ENCODE measurements at places on chromosomes 3 and 15.

DNA sequence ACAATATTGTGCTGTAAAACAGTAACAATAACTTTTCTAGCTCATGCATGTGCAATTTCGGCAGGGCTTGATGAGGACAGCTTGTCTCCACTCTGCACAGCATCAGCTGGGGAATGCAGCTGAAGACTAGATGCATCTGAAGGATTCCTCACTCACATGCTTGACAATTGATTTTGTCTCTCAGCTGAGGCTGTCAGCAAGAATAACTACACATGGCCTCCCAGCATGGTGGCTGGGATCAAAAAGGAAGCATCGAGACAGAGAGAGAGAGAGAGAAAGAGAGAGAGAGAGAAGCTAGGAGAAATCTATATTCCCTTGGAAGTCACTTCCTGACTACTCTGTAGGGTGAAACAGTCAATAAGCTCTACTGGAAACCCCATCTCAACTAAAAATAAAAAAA is 487.1 kb downstream of the PLOD2 start:
- DNase-seq = no peak

- no peak for DNase-seq
These were observed 28.1 kb downstream of the PRR23E start for GRCh38 chr3:127221037-127221436.

DNA sequence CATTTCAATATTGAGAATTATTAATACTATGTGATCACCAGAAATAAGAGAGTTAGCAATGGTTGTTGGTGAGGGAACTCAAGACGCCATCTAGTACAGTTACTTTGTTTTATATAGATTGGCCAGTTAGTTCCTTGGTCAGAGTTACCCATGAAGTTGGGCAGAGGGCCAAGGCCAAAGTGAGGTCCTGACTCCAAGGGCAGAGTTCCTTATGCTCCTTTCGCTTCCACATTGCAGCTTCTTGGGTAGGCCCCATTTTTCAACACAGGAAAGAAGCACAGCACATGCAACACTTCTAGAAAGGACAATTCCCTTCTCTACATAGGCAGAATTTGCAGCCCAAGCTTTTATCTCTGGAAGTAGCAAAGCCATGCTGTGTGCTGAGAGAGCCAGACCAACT is 178.6 kb downstream of the KCNAB1 start:
- no peak for DNase-seq

DNA sequence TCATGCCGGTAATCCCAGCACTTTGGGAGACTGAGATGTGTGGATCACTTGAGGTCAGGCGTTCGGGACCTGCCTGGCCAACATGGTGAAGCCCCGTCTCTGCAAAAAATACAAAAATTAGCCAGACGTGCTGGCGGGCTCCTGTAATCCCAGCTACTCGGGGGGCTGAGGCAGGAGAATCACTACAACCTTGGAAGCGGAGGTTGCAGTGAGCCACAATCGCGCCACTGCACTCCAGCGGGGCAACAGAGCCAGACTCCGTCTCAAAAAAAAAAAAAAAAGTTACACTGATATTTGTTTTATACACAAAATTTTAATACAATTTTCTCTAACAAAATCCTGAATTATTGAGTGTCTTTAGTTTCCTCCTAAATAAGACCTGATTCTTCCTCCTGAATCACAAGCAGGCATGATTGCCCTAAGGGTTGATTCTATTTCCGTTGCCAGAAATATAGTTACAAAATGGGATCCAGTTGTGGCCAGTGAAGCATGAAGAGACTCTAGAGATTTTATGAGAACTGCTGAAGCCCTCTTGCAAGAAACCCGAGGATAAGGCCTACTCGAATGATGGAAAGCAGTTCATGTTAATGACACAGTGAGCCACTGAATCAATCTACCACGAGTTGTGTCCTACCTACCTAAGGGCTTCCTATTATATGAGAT is 9.6 kb upstream of the SMARCC1 start:
- DNase-seq = no peak

DNA sequence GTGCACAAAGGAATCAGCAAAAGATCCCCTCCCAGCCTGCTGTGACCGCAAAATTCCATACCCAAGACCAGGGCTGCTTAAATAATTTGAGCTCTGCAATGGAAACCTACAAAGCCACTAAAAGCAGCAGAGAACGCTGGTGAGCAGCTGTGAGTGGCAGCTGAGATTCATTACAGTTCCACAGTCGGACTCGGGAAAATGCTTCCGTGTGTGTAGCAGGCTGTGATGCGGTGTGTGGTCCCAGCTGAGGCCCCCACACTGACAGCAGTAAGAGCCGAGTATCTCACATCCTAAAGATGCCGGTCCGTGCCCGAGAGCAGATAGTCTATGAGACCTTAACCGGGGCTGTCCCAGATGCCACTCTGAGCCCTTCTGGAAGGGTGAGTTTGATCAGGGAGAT is 37.4 kb downstream of the TM2D3 start:
- DNase-seq = no peak

DNA sequence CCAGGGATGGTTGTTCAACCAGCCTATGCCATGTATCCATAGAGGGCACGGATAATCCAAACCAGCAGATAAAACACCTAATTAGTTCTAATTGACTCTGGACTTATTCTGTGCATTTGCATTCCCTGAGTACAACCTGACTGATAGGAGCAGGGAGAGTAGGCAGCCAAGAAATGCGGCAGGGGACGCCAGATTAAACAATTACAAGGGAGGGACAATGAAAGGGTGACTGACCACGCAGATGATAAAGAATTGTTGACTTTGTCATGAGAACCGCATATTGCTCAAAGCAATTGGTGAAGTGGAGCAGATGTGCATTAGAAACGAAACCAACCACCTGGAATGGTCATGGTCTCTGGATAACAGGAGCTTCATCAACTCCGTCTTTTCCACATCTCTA is 369.1 kb upstream of the FRG2C start:
- DNase-seq = no peak

DNA sequence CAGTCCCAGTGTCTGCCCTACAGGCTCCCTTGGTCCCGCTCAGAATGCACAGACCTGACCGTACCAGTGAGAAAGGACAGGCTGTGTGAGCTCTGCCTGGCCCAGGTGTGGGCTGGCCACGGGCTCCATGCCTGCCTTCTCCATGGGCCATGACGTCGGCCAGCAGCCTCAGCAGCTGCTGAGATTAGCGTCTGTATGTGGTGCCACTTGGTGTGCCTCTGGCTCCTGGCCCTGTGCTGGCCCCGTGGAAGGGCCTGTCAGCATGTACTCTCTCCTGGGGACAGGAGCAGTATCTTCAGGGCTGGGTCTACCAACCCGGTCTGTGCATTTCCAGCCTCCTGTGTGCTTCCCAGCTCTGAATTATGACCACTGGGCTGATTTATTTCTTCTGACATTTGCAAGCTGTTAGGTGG is 25.7 kb downstream of the KLF13 start:
- no peak for DNase-seq

- no peak for DNase-seq
These were observed 406.6 kb upstream of the PPP2R3A start for GRCh38 chr3:135558906-135559305.

- no peak for DNase-seq
These were observed 17.4 kb downstream of the AADACL2 start for GRCh38 chr3:151751161-151751560.

DNA sequence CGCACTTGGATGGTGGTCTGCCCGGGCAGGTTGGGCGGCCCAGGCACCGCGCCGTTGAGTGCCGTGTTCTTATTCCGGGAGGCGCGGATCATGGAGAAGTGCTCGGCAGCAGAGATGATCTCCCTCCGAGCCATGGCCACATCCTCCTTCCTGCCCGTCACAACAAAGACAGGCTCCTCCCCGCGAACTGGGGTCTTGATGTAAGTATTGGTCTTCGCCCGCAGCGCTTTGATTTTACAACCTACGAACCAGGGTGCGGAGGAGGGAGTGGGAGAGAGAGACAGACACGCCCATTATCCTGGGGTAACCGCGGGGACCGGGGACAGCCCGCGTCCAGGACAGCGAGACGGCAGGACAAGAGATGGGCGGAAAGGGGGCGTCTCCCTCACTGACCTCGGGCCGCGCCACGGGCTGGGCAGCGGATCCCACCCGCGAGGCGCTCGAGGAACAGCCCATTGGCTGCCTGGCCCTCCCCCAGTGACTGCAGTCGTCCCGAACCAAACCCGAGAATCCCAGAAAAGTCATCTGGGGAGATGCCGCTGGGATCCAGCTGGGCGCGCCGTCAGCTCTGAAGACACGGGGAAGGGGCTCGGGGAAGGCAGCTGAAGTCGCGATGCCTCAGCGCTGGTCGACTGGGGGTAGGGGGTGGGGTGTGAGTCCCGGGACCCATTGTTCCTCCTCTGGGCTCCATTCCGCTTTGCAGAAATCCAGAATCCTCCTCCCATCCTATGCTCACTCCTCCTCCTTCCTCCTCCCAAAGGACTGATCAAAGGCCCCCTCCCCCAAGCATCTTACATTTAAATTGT is 1.2 kb downstream of the MEX3B start:
- no peak for DNase-seq

DNA sequence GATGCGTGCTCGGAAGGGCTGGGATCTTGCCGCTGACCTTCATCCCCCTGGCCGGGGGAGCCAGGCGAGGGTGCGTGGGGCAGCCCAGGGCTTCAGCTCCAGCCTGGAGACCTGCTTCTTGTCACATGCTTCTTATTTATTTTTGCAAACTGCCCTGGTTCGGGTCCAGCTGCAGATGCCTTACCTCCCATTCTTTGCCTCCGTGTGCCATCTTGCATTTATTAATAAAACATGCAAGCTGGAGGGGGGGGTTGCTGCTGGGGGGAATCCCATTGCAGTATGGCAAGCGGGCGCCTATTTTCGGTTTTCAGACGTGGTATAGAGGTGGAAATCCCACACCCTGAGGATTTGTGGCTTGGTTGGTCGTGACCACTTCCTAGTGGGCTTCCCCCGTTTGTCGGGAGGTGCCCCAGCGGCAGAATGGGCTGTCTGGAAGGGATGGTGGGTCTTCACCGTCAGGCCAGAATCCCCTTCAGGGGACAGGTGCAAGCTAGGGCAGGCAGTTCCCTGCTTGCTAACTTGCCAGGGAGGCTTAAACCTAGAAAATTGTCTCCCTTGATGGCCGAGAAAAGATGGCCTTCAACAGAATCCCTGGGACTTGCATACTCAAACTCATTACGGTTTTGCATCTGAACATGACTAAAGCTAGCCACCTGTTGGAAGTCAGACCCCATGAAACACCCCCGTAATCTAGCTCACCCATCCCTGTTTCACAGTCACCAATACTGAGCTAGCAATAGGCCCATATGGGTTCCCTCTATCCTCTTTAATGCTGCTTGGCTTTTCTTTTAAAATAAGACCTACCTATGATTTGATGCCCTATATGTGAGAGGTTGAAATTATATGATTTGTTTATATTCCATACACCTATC is 569 bp downstream of the TMEM266 start:
- peak; percentile 71 for DNase-seq

DNA sequence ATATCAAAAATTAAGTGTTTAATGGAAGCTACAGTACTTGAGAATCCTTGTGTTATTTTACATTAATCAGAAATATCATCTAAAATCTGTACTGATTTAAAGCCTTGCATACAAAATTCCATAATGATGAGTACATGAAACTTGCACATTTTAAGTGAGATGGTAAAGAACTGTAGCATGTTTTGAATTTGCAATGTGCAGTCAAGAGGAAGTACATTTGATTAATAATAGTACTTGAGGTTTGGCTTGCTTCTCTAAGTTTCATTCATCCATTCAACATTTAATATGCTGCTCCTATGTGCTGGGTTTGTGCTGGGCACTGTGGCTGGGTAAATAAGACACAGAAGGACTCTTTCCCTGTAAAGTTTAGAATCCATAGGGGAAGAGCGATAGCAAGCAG is 332.3 kb downstream of the CNTN3 start:
- no peak for DNase-seq

DNA sequence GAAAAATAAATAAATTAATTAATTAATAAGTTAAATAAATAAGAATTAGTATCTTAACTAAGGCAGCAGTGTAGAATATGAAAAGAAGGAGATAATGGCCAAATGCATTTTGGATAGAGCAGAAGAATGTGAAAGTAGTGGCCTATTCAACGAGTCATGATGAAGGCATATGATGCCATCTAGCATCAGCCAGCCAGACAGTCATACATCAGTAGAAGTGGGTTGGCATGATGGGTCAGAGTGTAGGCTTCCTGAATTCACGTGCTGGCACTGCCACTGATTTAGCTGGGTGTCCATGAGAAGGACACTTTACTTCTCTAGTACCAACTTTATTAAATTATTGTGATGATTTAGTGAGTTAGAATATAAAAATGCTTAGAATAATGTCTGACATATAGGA is 256.1 kb upstream of the ARPP21 start:
- no peak for DNase-seq

- no peak for DNase-seq
These were observed 44.5 kb upstream of the CCNL1 start for GRCh38 chr3:157204431-157204830.

DNA sequence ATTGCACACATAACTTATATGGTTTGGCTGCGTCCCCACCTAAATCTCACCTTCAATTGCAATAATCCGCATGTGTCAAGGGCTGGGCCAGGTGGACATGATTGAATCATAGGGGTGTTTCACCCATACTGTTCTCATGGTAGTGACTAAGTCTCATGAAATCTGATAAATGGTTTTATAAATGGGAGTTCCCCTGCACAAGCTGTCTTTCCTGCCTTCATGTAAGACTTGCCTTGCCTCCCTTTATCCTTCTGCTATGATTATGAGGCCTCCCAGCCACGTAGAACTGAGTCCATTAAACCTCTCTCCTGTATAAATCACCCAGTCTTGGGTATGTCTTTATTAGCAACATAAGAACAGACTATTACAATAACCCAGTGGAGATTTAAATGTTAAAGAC is 653.9 kb downstream of the ROBO1 start:
- DNase-seq = no peak

DNA sequence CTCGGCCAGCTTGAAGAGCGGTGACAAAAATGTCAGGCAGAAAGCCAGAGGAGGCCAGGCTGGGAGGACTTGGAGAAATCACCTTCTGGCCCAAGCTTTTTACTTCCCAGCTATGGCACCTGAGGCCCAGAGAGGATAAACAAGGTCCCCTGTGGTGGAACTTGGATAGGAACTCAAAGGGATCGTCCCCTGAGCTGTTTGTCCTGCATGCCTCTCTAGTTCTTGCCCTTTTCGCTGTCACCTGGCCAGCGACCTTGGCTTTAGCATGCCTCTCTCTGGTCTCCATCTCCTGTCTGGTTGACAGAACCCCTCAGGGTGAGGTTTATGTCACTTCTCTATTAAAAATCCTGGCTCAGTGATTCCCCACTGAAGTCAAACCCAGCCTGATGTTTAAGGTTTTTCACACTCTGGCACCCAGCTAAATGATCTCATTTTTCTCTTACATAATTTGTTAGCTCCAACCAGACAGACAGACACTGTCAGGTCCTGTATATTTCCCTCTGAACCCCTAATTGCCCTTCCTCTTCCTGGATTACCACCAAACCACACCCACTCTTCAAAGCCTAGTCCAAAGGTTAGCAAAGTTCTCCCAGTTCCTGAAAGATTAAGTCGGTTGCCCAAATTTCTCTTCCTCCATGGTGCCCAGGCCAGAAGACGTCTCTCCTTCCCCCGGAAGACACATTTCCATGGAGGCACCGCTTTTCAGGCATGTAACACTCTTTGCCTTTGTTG is 169.1 kb downstream of the FAM43A start:
- DNase-seq = no peak

GRCh38 chr3:62892951-62893350 is 17.7 kb upstream of the CADPS start:
- no peak for DNase-seq

GRCh38 chr15:76058714-76059319 is 968 bp upstream of the TMEM266 start:
- DNase-seq = peak; percentile 48

All from B cell (primary cell).